Stomach (tissue), 19 donors: ENCODE measurements at places on chromosomes 12 and 14.

DNA sequence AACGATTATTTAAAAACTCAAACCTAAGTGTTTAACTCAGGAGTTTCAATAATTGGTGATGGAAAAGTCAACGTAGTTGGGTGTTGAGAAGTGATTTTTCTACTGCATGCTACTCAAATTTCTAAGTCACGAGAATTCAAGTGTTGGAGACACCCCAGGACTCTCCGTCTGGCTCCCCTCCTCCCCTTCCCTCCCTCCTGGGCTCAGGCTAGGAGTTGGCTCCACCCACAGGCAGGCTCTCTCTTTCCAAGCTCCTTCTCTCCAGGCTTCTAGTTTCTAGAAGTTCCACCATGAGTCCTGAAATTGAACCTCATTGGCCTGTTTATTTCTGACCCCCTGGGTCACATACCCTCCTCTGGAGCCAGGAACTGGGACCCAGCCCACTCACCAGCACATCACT, 73.0 kb downstream of the TMEM132D start:
- no peak for DNase-seq

- DNase-seq: no peak
Observed at GRCh38 chr14:75833326-75834020, 148.3 kb downstream of the TGFB3 start.

- no peak for DNase-seq
Observed at GRCh38 chr12:107474639-107475539, 210.7 kb upstream of the PWP1 start.

GRCh38 chr12:1835211-1836131, 15.1 kb downstream of the LRTM2 start:
- DNase-seq: no peak

GRCh38 chr12:94380507-94380906, 79.2 kb downstream of the CEP83 start:
- no peak for DNase-seq

DNA sequence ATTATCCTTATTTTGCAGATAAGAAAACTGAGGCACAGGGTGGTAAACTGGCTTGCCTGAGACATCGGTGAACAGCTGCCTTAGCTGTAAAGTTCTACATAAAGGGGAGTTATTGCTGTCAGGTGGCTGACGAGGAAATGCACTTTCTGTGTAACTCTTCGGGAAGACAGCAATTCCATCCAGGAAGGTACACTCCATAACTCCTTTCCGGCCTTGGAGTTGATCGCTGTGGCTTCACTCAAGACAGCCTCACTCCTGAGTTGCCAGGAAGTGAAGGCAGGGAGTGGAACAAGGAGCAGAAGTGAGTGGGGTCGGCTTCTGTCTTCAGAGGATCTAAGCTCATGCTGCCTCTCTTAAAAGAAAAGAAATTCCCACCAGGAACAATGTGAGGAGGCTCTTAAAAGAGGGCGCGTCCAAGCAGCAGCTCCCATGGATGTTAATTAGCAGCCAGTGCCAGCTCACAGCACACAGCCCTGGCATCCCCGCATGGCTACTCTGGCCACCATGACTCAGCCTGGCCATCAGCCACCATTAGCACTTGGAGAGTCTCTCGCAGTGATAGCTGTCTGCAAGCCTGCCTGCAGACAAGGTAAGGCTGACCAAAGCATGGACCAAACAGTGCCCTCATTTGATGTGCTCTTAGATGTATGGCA, 60.3 kb downstream of the NUAK1 start:
- no peak for DNase-seq
